ENCODE measurements at places on chromosomes 3 and 15. TPM values are rescaled to one million over a fixed set of nuclear protein-coding genes. Genes with fewer than 3 reads are reported as not detected.

DNA sequence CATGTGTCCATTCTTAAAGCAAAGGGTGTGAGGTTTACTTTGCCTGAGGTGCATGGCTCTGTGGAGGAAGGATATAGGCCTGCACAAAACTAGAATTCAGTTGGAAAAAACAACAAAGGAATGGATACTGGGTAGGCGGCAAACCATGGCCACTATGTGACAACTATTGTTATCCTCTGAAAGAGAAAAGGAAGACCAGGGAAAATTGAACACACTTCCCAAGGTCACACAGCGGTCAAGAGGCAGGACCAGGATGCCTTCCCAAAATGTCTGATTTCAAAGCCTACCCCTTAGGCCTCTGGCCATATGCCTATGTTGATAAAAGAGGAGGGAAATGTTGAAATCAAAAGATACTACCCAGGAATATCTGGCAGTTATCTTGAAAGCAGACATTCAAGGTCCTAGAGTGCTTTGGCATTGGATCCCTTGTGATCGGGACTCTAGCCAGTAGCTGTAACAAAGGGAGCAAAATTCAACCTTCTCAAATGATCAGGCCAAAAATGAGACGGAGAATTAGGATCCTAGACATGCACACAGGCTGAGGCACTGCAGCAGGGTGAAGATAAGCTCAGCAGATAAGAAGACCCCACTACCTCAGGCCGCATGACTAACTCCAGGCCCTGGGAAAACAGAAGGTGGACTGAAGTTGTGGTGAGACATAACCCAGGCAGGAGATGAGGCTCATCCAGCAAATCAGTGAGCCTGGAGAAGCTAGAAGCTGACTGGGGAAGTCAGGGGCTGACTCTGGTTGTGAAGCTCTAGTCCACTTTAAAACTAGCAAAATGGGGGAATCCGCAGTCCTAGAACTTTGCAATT, 292.2 kb downstream of the NEK10 start:
- H3K27ac ChIP-seq: no peak overlapping the region
- H3K4me3 ChIP-seq: no peak overlapping the region
- H3K4me1 ChIP-seq: peaks cover 3% of the 10 kb centered on the region
- H3K27me3 ChIP-seq: no peaks in the 10 kb centered on the region
- H3K36me3 ChIP-seq: no peaks in the 10 kb centered on the region
- DNase-seq: no peak

GRCh38 chr3:77096966-77097890, 57.3 kb downstream of the ROBO2 start:
- DNase-seq: no peak
- no peak overlapping the region for H3K27ac ChIP-seq
- no peaks in the 10 kb centered on the region for H3K36me3 ChIP-seq

DNA sequence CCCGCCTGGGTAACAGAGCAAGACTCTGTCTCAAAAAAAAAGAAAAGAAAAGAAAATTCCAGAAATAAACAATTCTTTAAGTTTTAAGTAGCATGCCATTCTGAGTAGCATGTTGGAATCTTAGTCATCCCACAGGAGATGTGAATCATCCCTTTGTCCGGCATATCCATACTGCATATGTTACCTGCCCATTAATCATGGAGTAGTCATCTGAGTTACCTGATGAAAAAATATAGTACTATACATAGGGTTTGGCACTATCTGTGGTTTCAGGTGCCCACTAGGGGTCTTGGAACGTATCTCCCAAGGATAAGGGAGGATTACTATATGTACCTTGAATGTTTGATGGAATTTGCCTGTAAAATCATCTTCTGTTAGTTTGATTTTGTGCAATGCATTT, 6.3 kb upstream of the CCR4 start:
- H3K36me3 ChIP-seq: no peaks in the 10 kb centered on the region
- H3K27me3 ChIP-seq: no peaks in the 10 kb centered on the region
- no peak overlapping the region for H3K4me3 ChIP-seq
- no peak for DNase-seq

AP3S2 gene
- 30.3 TPM for total RNA-seq

GRCh38 chr15:89912145-89912673, 543 bp downstream of the ARPIN start:
- peaks cover 17% of the 10 kb centered on the region for H3K27me3 ChIP-seq
- peaks cover 9% of the 10 kb centered on the region for H3K4me1 ChIP-seq
- H3K4me3 ChIP-seq: peak overlapping the region; percentile 16
- no peaks in the 10 kb centered on the region for H3K36me3 ChIP-seq
- no peak for DNase-seq

GRCh38 chr3:16411441-16411840, 102.1 kb downstream of the RFTN1 start:
- peaks cover 24% of the 10 kb centered on the region for H3K4me1 ChIP-seq
- DNase-seq: no peak
- peaks cover 49% of the 10 kb centered on the region for H3K36me3 ChIP-seq
- no peak overlapping the region for H3K4me3 ChIP-seq
- no peak overlapping the region for H3K27ac ChIP-seq
- no peaks in the 10 kb centered on the region for H3K27me3 ChIP-seq

DNA sequence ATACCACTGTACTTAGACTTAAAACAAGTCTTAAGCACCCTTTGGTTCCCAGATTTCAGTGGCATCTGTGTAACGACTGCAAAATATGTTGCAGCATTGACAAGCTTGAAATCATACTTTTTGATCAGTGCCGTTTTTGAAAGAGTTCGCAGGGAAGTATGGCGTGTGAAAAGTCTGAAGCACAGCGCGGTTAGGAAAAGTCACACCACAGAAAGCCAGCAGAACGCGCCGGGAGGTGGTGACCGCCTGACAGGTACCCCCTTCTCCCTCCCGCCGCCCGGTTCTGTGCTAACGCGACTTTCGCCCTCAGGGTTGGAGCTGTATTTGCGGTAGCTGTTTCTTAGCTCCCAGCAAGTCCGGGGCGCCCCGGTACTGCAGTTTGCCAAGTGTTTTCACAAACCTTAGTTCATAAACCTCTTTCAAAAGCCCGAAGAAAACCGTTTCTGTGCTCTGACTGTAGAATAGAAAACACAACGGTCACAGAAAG, 481 bp upstream of the CRYBG3 start:
- peak overlapping the region; percentile 56 for H3K4me3 ChIP-seq
- peaks cover 38% of the 10 kb centered on the region for H3K27me3 ChIP-seq
- H3K36me3 ChIP-seq: no peaks in the 10 kb centered on the region
- no peak overlapping the region for H3K27ac ChIP-seq
- peaks cover 17% of the 10 kb centered on the region for H3K4me1 ChIP-seq

- no peaks in the 10 kb centered on the region for H3K36me3 ChIP-seq
- no peaks in the 10 kb centered on the region for H3K27me3 ChIP-seq
- no peaks in the 10 kb centered on the region for H3K4me1 ChIP-seq
- no peak overlapping the region for H3K4me3 ChIP-seq
These were observed 717.4 kb downstream of the SI start for GRCh38 chr3:164360738-164361406.

- no peaks in the 10 kb centered on the region for H3K27me3 ChIP-seq
- no peak overlapping the region for H3K27ac ChIP-seq
- no peaks in the 10 kb centered on the region for H3K4me1 ChIP-seq
- DNase-seq: no peak
- peaks cover 6% of the 10 kb centered on the region for H3K36me3 ChIP-seq
- no peak overlapping the region for H3K4me3 ChIP-seq
These were observed 20.0 kb downstream of the CBLB start for GRCh38 chr3:105848821-105849220.

GOLGA8J gene
- 0.05 TPM for total RNA-seq

GRCh38 chr3:155313300-155313699, 19.8 kb upstream of the STRIT1 start:
- H3K27me3 ChIP-seq: no peaks in the 10 kb centered on the region
- H3K27ac ChIP-seq: no peak overlapping the region
- no peaks in the 10 kb centered on the region for H3K4me1 ChIP-seq
- H3K4me3 ChIP-seq: no peak overlapping the region
- H3K36me3 ChIP-seq: no peaks in the 10 kb centered on the region

NEK11 gene
- total RNA-seq: 1.8 TPM

DNA sequence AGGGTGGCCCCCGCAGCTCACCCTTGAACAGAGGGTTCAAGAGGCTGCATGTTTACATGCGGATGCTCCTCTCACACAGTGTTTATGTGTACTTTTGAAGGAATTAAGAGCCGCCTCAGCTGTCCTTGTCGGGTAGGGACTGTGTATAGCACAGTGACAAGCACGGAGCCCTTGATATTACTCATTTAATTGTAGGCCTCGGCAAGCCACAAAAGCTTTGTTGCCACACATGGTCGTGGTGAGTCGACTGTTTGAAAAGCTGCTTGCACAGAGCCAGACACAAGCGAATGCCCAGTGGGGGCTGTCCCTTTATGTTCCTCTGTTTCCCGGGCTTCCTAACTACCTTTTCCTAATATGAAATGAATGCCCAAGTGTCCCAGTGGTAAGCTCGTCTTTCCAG, 4.5 kb downstream of the ESYT3 start:
- H3K4me1 ChIP-seq: peaks cover 14% of the 10 kb centered on the region
- H3K36me3 ChIP-seq: no peaks in the 10 kb centered on the region
- no peak for DNase-seq
- H3K27ac ChIP-seq: no peak overlapping the region
- peaks cover 26% of the 10 kb centered on the region for H3K27me3 ChIP-seq

DNAH12 gene
- 0.14 TPM for total RNA-seq

DNA sequence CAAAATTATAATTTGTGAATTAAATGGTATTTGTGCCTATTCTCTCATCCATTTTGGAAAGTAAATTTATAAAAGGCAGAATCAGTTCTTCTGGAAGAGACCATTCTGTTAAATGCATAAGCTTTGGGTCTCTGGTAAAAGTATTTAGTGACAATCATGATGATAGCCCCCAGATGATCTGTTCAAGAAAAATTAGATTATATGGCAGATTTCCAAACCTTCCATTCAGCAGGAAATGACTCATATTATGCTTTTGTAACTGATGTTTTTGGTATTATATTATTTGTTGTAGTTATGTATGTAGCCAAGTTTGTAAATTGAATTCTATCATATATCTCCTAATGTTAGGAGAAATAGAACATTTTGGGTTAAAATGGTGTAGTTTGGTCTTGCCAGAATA, 340.8 kb upstream of the DPH6 start:
- H3K27me3 ChIP-seq: no peaks in the 10 kb centered on the region
- H3K4me3 ChIP-seq: no peak overlapping the region
- no peaks in the 10 kb centered on the region for H3K36me3 ChIP-seq
- H3K27ac ChIP-seq: no peak overlapping the region
- no peaks in the 10 kb centered on the region for H3K4me1 ChIP-seq

DNA sequence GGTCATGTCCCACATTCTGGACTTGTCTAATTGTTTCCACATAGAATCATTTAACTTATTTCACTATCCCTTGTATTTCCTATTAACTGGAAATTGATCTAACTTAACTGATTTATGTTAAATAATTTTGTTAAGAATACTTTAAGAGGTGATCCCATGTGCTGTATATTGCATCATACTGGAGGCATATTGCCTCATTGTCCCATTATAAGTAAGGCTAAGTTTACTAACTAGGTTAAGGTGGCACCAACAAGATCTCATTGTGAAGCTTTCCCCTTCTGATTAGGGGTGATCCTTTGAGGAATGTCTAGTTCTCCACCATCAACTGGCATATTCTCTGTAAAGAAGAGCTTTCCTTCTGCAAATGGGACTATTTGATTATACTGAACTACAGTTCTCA, 24.4 kb downstream of the MAP1A start:
- no peak overlapping the region for H3K27ac ChIP-seq
- H3K27me3 ChIP-seq: no peaks in the 10 kb centered on the region
- no peak overlapping the region for H3K4me3 ChIP-seq

GRCh38 chr15:36175741-36176291, 403.6 kb upstream of the CDIN1 start:
- DNase-seq: no peak
- H3K4me3 ChIP-seq: no peak overlapping the region
- H3K36me3 ChIP-seq: no peaks in the 10 kb centered on the region
- H3K27ac ChIP-seq: no peak overlapping the region
- no peaks in the 10 kb centered on the region for H3K4me1 ChIP-seq
- H3K27me3 ChIP-seq: no peaks in the 10 kb centered on the region

- no peak overlapping the region for H3K4me3 ChIP-seq
- no peaks in the 10 kb centered on the region for H3K4me1 ChIP-seq
- DNase-seq: no peak
- no peak overlapping the region for H3K27ac ChIP-seq
- H3K36me3 ChIP-seq: no peaks in the 10 kb centered on the region
- H3K27me3 ChIP-seq: no peaks in the 10 kb centered on the region
These were observed 207.7 kb downstream of the PLOD2 start for GRCh38 chr3:145953316-145953715.

DNA sequence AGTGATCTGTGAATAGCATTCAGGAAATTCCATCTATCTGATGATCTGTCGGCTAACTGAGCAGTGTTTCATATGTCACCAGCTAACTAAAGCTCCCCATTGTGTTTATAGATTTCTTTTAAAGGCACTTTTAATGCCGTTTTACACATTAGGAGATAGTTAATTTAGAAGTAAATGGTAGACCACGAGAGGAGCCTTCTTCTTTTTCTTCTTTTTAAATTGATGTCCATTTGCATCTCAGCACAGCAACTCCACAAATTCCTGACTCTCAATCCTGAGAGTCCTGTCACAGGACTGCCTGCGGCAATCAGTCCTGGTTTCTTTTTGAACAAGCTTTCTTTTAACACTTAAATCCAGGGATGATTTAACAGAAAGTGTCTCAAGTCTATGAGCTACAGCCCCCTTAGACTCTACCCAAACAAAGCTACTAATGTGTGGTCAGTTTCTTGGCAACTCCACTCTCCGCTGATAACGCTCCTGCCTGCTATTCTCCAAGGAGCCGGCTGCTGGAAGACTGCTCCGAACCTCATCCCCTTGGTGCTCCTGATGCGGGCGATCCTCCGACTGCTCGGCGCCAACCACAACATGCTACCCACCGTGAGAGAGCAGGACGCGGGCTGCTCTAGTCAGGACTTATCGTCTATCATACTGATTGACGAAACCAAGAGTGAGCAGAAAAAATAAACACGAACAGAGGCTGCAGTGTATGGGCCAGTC, 421.4 kb downstream of the MECOM start:
- no peaks in the 10 kb centered on the region for H3K27me3 ChIP-seq
- H3K36me3 ChIP-seq: no peaks in the 10 kb centered on the region
- DNase-seq: no peak
- H3K4me3 ChIP-seq: no peak overlapping the region

DNA sequence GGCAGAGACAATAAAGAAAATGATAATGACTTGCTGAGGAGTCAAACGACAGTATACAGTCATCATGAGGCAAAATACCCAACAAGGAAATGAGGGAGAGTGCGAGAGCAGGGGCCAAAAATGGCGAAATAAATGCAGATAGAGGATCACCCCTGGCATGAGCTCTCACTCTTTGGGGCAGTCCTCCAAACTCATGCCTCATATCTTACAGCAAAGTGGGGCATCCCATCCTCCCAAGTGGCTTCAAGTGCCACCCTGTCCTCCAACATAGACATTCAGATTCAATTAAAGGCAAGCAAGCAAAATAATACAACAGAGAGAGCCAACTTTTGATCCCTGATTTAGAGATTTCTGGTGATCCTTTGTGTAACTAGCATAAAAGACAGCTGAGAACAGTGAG, 278.4 kb downstream of the GBE1 start:
- H3K27ac ChIP-seq: no peak overlapping the region
- H3K27me3 ChIP-seq: no peaks in the 10 kb centered on the region
- DNase-seq: no peak
- H3K36me3 ChIP-seq: no peaks in the 10 kb centered on the region
- H3K4me1 ChIP-seq: no peaks in the 10 kb centered on the region

- no peak overlapping the region for H3K4me3 ChIP-seq
- H3K27ac ChIP-seq: peak overlapping the region; percentile 55
- DNase-seq: no peak
- H3K27me3 ChIP-seq: no peaks in the 10 kb centered on the region
- peaks cover 10% of the 10 kb centered on the region for H3K4me1 ChIP-seq
These were observed 14.2 kb upstream of the SPATA12 start for GRCh38 chr3:57046101-57046765.

Measured in thymus (tissue), 14 donors.